ENCODE measurements at places on chromosomes 4 and X.
A peak's percentile ranks its signal among the peaks of the same experiment; 100 is the strongest.

DNA sequence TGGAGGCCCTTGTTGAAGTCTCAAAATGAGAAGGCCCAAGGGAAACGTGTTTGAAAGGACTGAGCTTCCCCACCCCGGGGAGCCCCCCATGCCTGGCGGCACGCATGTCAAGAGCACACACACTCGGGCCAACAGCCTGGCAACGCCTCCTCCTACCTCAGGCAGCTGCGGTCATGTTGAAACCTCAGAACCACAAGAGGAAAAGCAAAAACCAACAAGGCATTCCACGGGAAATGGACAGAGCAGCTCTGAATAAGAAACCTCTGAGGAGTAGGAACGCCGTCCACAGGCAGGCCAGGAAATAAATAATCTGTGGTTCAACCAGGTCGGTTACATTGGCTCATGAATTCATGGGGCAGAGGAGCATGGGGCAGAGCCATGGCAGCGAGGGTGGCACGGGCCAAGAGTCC is 95.7 kb upstream of the AFAP1 start:
- no peak for DNase-seq

GRCh38 chr4:66489783-66490452 is 819.6 kb upstream of the EPHA5 start:
- DNase-seq, result no peak

GRCh38 chr4:95092766-95093165 is 335.0 kb downstream of the BMPR1B start:
- no peak for DNase-seq

GRCh38 chr4:95428291-95429070 is 120.3 kb downstream of the UNC5C start:
- DNase-seq, result no peak

DNA sequence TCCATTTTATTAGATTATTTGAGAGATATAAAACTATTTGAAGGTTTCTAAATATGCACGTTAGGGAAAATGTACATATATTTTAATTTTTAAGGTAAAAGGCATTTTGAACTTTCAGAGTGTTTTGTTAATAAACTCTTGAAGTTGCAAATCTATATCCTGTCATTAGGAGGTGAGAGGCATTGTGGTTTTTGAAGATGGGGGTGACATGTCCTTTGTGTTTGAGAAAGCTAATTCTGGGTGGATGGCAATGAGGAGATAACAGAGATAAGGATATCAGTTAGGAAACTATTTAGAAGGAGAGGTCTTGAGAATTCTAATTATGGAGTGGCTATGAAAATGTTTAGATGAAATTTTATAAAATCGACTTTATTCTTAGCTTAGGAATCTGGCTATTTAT is 6.1 kb downstream of the STIM2 start:
- no peak for DNase-seq

- no peak for DNase-seq
These were observed 516.8 kb upstream of the ADGRL3 start for GRCh38 chr4:60683357-60683756.

DNA sequence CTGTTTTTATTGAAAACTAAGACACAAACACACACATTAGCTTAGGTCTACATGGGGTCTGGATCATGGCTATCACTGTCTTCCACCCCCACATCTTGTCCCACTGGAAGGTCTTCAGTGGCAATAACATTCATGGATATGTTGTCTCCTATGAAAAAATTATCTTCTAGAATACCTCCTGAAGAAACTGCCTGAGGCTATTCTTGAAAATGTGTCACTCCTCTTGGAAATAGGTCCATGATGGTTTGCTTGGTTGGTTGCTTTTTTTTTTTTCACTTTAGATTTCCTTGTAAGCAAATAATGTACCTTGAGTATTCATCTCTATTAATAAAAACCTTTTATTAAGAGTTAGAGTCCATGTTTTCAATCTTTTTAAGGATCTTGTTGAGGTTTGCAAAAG is 195.3 kb upstream of the PDE5A start:
- DNase-seq, result no peak

- DNase-seq, result no peak
These were observed 454.4 kb downstream of the C4orf33 start for GRCh38 chr4:129550281-129550785.

- no peak for DNase-seq
These were observed 73.5 kb upstream of the SRD5A3 start for GRCh38 chr4:55272589-55272988.

- no peak for DNase-seq
These were observed 149.9 kb downstream of the AMMECR1 start for GRCh38 chrX:110167952-110168451.

DNA sequence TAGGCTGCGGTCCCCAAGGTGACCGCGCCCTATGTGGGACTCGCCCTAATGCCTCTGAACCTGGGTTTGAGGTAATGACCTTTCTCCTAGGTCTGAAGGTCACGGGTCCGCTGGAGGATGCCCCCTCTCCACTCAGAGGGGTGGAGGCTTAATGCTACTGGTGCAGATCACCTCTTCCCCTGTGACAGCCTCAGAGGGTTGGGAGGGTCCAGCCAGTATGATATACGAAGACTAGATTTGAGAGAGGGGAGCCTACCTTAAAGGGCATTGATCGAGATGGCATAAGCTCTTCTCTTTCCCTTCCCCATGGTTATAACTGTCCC is 1.0 kb downstream of the SLC25A5 start:
- no peak for DNase-seq

GRCh38 chrX:16137416-16138107 is 14.2 kb downstream of the GRPR start:
- DNase-seq, result no peak

DNA sequence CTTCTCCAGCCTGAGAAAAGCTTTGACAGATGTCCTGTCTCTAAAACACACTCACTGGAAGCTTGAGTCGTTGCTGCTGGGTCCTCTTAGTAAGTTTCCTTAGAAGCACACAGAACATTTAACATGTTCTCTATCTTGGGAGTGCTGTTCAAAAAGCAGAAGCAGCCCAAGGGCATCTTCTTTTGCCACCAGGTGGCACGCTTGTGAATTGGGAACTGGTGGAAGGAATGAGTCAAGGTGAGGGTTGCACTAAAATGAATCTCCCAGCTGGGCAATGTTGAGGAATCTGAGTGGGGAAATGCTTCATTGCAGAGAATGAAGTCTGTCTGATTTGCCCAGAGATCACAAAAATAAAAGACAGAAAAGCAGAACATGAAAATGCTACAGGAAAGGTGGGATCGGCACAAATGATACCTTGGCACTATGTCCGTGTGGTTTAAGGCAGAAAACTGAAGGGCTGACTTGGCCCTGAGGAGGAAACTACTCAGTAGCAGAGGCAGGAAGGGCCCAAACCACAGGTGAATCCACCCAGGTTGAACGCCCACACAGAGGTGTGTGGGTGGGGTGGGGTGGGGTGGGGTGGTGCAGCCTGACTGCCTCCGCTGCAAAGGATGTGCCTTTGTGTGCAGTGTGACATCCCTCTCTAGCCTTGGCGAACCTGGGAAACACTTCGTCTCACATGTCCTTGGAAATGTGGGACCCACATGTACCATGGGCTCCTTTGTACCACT is 26.0 kb downstream of the KIT start:
- DNase-seq, result peak; percentile 13
